ENCODE measurements at places on chromosomes 3 and 15.

DNA sequence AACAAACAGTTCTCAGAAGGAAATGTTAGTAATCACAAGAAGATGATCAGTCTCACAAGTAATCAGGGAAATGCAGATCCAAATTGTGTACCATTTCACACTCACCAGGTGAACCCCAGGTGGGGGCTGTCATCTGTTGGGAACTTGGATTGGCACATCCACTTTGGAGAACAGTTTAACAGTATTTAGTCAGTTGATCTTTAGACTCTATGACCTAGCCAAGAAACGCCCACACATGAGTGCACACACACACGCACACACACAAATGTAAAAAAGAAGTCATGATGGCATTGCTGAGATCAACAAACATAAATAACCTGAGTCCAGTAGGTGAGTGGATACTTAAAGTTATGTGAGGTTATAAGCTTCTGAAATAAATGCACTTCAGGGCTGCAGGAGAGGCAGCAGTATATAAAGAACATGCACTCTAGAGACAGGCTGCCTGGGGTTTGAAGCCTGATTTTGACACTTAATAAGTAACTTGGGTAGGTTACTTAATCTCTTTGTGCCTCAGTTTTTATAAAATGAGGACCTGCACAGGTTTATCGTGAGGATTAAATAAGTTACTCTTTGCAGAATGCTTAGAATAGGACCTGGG is 17.7 kb downstream of the ACVR2B start:
- no peak for DNase-seq

GRCh38 chr3:10521772-10522441 is 16.5 kb upstream of the ATP2B2 start:
- no peak for DNase-seq

DNA sequence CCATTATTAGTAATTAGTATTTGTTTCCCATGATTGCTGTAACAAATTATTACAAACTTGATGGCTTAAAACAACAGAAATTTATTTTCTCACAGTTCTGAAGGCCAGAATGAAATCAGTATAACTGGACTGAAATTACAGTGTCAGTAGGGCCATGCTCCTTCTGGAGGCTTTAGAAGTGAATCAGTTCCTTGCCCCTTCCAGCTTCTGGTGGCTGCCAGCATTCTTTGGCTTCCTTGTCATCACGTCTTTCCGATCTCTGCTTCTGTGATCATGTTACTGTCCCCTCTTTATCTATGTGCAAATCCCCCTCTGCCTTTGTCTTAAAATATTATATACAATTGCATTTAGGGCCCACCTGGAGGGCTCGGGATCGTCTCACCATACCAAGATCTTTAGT is 92.0 kb downstream of the FOXB1 start:
- DNase-seq: no peak

GRCh38 chr3:58021962-58022361 is 13.7 kb downstream of the FLNB start:
- no peak for DNase-seq

- DNase-seq: no peak
Measured at GRCh38 chr3:150594150-150594549, 9.0 kb upstream of the SELENOT start.

DNA sequence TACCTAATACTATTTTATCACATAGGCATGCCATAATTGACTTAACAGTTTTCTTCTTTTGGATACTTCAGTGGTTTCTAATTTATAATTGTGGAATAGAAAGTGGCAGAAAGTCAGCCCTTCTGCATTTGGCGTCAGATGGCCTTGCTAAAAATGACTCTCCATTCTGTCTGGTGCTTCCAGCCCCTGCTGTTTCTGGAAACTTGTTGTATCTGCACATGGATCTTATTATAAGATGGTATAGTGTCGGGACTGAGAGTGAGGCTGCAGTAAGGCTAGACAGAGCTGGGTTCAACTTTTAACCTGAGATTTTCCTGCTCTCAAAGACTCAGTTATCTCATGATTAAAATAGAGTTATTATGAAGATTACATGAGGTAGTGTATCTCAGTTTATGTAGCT is 74.8 kb upstream of the WDR72 start:
- DNase-seq: no peak

DNA sequence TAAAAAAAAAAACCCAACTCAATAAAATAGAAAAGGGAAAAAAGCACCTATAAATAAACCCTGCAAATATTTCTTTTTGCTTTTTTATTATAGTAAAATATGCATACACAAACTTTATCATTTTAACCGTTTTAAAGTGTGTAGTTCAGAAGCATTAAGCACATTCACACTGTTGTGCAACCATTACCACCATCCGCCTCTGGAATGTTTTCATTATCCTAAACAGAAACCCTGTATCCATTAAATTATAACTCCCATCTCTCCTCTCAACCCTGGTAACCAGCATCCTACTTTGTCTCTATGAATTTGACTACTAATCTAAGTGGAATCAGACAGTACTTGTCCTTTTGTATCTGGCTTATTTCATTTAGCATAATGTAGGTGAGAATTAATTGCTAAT is 15.0 kb downstream of the CDCP1 start:
- no peak for DNase-seq

DNA sequence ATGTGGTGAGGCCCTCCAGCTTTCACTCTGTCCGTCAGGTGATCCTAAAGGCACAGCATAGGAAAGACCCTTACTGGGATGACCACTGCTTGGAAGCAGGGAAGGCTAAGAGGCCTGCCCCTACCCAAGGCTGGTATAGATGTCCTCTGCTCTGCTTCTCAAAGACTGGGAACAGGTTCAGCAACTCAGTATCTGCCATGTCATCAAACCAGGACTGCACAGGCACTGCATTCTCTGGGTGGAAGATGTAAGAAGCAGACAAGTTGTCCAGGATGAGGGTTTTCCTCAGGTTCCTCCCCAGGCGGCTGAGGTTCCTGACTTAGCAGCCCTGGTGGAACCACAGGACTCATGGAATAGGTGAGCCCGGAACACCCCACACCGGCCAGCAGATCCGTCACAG is 4.7 kb downstream of the FAM98B start:
- DNase-seq: no peak

DNA sequence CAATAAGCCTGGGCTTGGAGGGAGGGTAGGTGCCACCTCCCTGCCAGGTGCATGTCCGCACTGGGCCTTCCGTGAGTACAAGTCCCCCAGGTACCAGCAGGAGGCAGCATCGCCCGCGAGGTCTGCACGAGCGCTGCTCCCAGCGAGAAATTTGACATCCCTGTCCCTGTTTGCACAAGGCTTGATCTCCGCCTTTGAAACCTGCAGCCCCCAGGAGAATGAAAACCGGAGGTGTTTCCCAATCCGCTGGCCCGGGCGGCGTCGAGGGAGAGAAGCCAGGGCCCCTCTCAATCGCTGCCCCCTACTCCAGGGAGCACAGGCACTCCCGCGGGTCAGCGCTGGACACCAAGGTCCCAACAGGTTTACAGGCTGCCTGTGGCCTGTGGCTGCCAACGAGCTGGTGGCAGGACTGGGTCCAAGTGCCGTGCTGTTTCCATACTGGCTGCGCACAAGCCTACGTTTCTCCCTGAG is 961 bp downstream of the HAPLN3 start:
- peak; percentile 84 for DNase-seq

- no peak for DNase-seq
Measured at GRCh38 chr3:128584412-128585020, 66.1 kb downstream of the RPN1 start.

DNA sequence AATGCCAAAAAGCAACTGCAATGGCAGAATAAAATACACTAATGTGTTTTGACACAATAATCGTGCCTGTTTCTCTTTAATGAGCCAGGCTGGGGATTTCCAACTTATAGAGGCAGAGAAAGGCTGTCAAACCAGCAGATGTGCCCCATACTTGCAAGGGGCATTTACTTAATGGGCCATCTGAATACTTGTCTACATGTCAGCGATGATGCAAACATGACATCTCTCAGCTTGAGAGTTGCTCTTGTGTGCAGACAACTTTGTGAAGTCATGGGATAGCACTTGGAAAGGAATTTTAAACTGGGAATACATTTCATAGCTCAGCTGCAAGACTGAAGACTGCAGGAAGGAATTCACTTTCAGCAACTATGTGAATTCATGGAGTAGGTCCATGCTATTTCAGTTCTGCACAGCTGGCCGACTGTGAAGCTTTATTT is 127.4 kb upstream of the ADAMTS9 start:
- no peak for DNase-seq

- DNase-seq: no peak
Measured at GRCh38 chr3:23750573-23751210, 55.1 kb upstream of the UBE2E1 start.

DNA sequence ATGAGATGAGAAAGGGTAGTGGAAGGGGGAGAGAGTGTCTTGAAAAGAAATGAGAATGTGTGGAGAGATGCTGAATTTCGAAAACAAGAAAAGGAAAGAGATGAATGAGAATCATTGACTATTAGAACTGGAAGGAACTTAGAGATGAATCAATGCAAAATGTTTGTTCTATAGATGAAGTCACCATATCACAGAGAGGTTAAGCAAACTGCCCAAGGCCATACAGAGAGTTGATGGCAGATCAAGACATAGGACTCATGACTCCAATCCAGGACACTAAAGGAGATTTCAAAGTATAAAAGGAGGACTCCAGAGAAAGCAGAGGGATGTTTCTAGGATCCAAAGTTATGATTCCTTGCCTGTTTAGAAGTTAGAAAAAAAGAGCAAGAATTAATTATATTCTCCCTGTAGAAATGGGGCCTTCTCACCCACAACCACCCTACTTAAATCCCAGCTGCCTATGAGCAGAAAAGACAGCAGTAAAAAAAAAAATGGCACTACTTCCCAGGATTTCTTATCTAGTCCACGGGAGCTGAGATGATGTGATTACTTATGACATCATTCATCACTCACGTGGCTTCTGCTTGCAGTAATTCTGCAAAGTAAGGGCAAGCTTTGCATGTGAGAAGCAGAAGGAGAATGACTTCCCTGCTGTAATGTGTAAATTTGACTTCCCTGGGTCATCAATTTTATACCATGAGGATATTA is 210.8 kb upstream of the MRPL3 start:
- no peak for DNase-seq

DNA sequence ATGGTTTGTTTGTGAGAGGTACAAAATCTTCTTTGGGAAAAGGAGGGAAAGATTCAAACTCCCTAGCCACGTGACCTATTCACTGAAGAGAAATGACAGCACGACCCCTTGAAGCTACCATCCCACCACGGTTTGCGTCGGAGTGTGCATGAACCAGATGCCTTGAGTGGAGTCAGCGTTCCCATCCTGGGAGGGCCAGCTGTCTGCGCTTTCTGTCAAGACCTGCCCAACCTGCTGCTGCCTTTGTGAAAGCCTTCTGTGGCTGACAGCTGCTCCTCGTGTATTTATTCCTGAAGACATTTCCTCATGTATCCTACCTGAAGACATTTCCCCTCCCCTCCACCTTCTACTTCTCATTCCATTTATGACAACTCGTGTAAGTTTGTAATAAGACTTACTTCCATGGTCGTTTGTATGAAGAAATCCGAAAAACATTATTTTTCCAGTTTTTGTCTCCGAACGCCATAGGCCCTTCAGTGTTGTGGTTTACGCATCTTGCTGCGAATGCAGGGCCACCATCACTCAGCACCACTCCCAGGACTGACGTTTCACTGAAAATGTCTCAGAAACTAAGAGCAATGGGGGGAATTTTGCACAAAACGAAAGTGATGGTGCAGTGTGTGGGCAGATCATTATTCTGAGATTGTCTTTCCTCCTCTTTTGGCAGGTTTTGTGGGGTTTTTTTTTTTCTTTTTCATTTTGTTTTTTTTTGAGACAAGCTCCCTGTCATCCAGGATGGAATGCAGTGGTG is 18.9 kb downstream of the EBLN2 start:
- DNase-seq: peak; percentile 3

- DNase-seq: no peak
Measured at GRCh38 chr15:74924525-74924924, 13.3 kb downstream of the COX5A start.

DNA sequence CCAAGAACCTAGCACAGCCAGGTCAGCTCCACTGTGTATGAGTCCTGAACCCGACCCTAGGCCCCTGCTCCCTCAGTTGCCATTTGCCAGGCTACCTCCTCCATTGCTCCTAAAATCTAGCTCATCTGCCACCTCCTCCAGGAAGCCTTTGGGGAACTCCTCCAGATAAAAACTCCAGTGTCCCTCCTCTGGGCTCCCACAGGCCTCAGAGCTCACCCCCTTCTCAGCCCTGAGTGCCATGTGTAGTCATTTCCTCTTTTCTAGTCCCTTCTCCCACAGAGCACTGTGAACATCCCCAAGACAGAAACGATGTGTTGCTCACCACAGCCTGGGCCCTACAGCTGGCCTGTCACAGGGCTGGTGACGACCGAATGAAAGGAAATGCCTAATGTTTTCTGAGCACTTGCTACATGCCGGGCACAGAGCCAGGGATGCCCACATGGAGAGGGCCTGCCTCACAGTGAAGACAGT is 61.0 kb downstream of the IQSEC1 start:
- no peak for DNase-seq

- DNase-seq: no peak
Measured at GRCh38 chr3:155742349-155742965, 2.4 kb downstream of the PLCH1 start.

GRCh38 chr15:32733281-32733680 is 15.5 kb downstream of the GREM1 start:
- no peak for DNase-seq

DNA sequence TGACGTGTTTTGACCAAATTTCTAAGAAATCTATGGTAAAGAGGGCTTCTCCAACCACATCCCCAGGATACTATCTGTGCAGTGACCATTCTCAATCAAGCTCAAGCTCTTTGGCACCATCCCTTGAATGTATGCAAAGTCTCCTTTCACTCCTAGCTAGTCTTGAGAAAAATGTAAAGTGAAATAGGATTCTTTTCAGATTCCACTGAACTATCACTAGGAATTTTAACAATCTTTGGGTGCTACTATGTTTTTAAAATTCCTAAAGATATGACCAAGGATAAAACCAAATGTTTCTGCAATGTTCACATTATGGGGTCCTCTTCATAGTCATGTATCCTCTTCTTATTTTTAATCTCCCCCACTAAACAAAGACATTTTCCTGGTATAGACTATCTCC is 107.8 kb downstream of the TMCO5A start:
- DNase-seq: no peak

GRCh38 chr15:56390739-56391267 is 25.6 kb downstream of the TEX9 start:
- DNase-seq: no peak

- no peak for DNase-seq
Measured at GRCh38 chr3:149299938-149300801, 33.3 kb downstream of the TM4SF18 start.

GRCh38 chr3:59632760-59633573 is 583.1 kb upstream of the CFAP20DC start:
- no peak for DNase-seq
